ENCODE measurements at places on chromosomes 5 and 9. TPM values are rescaled to one million over a fixed set of nuclear protein-coding genes. Genes with fewer than 3 reads are reported as not detected.

Gene SRP19
- 41.4 TPM for total RNA-seq

GRCh38 chr5:135843571-135844337, 9.3 kb downstream of the SLC25A48 start:
- DNase-seq = no peak

DNA sequence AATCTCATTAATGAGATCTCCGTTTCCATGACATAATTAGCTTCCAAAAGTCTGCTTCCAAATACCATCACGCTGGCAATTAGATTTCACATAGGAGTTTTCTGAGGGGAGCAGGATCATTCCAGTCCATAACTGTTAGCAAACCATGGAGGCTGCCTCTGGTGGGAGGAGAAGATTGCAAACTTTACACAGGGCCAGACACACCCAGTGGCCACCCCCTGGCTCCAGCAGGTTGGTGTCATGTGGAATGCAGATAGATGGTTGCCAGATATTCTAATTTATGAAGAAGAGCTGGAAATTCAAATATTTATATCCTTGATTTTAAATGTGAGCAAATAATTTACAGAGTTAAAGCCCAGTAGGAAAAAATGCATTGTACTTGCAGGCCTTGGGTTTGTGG, 164.2 kb downstream of the ICE1 start:
- no peak for DNase-seq

Gene HAND1
- not detected for total RNA-seq

DNA sequence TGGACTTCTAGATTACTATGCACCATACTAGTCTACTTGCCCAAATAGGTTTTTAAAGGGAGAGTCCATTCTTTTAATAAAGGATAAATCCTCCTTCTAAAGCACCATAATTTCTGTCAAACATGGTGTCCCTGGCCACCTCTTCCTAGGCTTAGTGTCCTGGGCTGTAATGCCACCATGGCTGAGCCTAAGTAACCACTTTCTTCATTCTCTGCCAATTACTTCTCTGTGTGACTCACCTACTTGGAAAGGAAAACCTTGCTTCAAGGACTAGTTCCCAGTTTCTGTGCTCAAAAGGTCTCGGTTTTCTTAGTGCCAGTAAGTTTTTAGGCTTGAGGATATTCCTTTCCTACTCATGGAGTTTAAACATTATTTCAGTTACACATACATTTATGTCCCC, 273.4 kb downstream of the DENND1A start:
- no peak for DNase-seq

GRCh38 chr5:76863001-76863400, 13.2 kb downstream of the S100Z start:
- no peak for DNase-seq

Gene MLANA
- not detected for total RNA-seq

Gene PCDHGA10
- total RNA-seq = 0.12 TPM

GRCh38 chr5:73214306-73214705, 41.3 kb downstream of the TMEM174 start:
- no peak for DNase-seq

DNA sequence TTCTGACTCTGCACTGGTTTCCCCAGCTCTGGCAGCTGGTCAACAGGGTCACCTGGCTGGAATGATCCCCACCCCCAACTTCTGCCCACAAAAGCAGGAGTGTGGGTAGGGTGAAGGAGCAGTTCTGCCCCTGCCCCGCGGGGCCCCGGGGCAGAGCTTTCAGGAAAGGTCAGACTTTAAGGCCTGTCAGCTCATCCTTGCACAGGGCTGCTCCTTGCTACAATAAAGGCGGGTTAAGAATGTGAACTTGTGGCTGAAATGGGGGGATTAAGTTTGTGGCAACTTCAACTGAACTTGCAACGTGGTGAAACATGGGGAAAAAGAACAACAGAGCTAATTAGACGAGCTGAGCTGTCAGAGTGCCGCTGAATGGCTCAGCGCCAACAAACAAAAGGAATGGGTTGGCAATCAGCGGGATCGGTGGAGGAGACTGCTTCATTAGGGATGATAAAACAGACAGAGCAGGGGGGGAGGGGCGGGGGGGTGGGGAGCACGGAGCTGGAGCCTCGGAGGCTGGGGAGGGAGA, 50.8 kb downstream of the CRB2 start:
- no peak for DNase-seq

- DNase-seq = no peak
Observed at GRCh38 chr9:79257790-79258351, 313.9 kb upstream of the TLE4 start.

- DNase-seq = no peak
Observed at GRCh38 chr9:105052346-105052745, 124.4 kb upstream of the ABCA1 start.

- DNase-seq = no peak
Observed at GRCh38 chr5:122937914-122938313, 92.5 kb downstream of the SNX24 start.

Measured in activated T-cell treated with anti-CD3 and anti-CD28 coated beads, Interleukin-2, amount 50 U/mL, for 72 hours (primary cell).